ENCODE measurements at places on chromosomes 3 and 15.

- DNase-seq: no peak
Observed at GRCh38 chr15:85910834-85911233, 116.1 kb upstream of the KLHL25 start.

DNA sequence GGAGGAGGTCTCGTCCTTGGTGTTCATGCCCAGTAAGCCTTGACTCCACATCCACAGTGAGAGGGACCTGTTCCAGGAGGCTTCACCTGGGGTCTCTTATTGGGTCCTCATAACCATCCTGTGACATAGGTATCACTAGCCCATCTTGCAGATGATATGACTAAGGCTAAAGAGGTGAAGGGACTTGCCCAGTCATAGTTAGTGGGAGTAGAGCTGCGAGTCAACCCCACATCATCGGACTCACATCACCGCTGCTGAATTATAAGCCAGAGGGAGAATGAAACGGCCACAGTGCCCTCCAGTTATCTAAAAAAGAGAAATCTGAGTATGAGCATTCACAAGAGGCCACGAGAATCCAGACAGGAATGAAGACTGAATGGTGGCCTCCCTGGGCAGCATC lies 66.0 kb downstream of the MESD start:
- DNase-seq: no peak

DNA sequence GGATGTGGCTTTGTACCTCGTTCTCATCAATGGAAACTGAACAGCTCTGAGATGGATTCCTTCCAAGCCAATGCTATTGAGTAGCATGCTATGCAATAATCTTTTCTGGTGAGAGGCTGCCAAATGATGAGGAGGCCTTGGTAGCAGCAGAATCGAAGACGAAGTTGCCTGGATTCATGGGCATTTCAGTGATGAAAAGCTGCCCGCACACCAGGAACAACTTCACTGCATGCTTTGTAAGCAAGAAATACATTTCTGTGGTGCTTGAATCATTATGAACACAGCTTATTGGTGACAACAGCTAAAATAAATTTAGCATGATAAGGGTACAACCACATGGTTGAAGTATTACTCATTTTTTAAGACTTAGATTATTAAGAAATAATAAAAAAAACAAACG lies 246.8 kb upstream of the ROBO1 start:
- no peak for DNase-seq

DNA sequence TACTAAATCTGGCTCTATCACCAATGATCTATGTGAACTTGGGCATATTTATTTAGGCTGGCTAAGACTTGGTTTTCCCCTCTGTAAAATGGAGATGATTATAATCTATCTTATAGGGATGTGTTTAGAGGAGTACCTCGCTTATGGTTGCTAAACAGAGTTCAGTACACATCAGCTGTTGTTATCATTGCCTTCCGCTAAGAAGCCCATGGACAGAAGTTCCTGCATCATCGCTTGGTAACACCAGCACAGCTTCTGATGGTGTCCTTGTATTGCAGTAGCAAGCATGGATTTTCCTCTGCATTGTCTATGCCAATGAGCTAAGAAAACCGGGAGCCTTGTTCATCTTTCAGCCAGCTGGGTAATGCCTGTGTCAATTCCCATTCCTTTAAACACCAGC lies 73.1 kb upstream of the LRTM1 start:
- no peak for DNase-seq

DNA sequence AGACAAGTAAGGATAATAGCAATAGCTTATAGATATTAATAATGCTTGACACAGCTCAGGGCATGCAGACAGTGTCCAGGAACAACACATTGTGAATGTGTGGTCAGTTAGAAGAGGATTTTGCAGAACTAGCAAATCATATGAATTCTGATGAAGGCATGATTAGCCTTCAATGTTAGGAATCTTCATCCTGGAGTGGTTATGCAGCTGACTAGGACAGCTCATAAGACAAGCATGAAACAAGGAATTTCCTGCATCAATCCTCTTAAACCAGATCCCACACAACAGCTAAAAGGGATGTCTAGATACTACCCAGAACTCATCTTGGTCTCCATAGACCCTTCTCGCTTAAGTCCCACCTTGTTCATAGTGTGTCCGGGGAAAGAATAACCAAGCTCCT lies 499.0 kb upstream of the ATP11B start:
- no peak for DNase-seq

GRCh38 chr3:41933154-41933676 lies 28.7 kb downstream of the ULK4 start:
- no peak for DNase-seq

DNA sequence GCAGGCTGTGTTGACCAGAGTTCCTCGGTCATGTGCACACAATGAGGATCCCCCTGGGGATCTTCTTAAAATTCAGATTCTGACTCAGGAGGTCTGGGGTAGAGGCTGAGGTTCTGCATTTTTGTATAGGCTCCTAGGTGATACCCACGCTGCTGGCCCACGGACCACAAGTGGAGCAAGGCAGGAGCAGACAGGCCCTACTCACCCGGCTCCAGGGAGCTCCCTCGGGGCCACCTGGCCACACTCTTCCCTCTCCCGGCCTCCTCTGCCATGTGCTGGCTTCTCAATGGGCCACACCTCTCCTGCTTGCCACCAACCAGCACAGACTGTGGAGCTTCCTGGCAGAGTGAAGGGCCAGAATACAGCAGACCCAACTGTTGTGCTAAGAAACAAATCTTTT lies 23.9 kb downstream of the GP9 start:
- no peak for DNase-seq

- DNase-seq: no peak
Observed at GRCh38 chr15:67826717-67827561, 1.6 kb downstream of the SKOR1 start.

GRCh38 chr15:63945007-63945788 lies 101.1 kb downstream of the DAPK2 start:
- no peak for DNase-seq

GRCh38 chr3:52845157-52845556 lies 10.3 kb upstream of the MUSTN1 start:
- DNase-seq: no peak

GRCh38 chr3:148757238-148758215 lies 59.8 kb downstream of the AGTR1 start:
- no peak for DNase-seq

- no peak for DNase-seq
Observed at GRCh38 chr3:157231071-157231470, 71.1 kb upstream of the CCNL1 start.

DNA sequence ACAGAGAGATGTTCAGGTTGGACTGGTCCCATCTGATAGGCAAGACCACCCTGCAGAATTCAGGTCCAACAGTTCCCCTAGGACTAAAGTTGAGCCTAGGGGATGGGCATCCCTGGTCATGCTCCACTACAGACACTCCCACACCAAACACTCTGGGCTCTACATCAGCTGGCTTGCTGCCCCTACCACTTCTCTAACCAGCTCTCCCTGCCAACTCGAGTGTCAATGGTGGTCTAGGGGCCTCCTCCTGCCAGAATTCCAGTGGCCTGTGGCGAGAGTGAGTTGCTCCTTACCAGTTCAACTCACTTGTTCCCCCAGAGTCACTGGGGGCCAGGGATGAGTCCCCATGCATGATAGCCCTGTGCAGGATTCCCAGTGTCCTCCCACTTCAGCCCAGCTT lies 316.2 kb upstream of the PPP2R3A start:
- DNase-seq: no peak

DNA sequence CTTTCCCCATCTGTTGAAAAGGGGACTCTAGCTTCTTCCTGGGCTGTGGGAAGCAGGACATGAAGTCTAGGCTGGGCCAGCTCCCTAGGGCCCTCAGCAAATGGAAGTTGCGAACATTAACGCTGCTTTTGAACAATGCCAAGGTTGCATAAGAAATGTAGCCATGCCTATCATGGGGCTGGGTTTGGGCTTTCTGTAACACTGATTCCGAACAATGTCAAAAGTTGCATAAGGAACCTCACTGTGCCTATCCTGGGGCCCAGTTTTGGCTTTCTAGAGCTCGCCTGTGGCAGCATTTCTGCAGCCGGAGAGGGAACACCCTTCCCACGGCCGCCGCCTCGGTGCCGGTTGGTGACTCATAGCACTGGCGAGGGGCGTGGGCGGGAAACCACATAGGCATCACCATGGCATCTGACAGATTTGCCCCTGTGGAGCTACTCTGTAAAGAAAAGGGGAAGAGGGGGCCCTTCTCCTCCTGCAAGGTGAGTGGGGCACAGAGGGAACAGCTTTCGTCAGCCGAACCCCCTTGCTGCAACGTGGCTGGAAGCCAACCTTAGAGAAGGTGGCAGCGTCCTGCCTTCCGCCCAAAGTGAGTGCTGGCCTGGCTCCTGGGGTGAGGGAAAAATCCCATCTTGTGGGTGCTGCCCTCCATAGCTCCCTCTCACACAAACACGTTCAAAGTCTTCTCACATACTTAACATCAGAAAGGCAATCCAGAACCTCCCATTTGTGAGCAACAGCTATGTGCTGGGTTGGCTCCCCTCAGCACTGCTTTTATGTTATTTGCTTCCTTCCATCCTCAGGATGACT lies 46.6 kb upstream of the ATP2B2 start:
- DNase-seq: no peak

- DNase-seq: no peak
Observed at GRCh38 chr3:49005998-49006397, 1.2 kb upstream of the WDR6 start.

GRCh38 chr3:8509961-8510360 lies 8.3 kb downstream of the LMCD1 start:
- DNase-seq: no peak

DNA sequence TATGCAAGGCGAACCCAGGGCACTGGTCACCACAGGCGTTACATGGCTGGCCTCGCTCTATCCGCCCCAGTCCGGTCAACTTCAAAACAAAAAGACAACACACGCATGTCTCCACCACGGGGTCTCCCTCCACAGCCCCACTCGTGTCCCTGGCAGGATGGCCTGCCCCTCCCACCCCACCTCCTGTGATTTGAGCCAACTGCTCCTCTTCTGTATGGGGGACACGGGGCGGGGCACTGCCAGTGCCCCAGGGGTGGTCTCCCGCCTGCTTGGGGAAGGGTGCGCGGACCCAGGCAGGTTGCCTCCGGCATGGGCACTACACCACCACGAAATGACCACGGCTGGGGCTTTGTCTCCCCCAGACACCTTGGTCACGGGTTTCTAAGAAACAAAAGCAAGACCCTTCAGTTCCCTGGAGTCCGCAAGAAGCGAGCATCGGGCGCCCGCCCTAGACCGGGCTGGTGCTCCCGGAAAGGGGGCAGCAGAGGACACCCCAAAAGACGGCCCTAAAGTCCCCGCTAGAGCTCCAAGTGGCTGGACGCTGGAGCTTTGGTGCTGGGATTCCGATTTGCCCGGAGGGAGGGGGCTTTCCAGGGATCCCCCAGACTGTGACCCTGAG lies 219.3 kb upstream of the PRICKLE2 start:
- no peak for DNase-seq

- no peak for DNase-seq
Observed at GRCh38 chr3:173933113-173933512, 535.6 kb downstream of the NLGN1 start.

DNA sequence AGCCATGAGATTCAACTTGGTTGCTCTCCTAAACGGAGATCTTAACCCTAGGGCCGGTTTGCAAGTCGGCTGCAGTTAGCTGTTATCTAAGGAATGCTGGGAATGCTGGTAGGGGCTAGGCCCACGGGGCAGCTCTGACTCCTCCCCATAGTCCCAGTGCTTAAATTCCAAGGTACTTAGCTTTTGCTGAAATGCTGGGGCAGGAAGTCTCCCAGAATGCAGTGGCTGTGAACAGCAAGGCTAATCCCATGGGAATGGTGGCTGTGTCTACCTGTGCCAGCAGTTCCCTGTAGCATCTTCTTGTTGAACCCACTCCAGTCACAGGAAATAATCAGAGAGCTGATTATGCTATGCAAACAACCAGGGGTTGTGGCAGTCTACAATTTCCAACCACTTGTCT lies 102.5 kb upstream of the TJP1 start:
- DNase-seq: no peak

DNA sequence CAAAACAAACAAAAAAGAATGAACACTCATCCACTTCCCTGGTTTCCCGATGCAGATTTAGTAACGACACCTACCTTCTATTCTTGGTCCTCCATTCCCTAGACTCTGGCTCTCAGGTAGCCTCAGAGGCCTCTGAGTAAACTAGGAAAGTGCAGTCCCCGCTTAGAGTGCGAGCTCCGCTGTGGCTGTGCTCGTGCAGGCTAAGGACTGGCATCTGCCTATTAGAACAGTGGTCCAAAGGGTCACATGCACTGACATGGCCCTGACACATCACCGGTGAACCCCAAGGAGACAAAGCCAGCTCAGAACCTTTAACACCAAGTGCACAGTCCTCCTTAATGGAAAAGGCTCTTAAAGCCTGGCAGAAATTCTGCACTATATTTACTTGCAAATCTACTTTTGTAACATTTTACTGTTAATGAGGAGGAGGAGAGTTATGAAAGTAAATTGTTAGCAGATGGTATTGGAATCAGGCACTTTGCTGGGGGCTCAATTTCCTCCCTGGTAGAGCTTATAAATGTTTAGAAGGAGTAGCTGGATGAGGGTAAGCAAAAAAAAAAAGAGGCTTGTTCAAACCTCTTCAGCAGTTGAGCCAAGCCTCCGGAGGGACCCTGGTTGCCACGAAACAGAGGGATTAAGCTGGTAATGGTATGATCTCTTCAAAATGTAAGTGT lies 31.1 kb downstream of the VGLL4 start:
- no peak for DNase-seq

DNA sequence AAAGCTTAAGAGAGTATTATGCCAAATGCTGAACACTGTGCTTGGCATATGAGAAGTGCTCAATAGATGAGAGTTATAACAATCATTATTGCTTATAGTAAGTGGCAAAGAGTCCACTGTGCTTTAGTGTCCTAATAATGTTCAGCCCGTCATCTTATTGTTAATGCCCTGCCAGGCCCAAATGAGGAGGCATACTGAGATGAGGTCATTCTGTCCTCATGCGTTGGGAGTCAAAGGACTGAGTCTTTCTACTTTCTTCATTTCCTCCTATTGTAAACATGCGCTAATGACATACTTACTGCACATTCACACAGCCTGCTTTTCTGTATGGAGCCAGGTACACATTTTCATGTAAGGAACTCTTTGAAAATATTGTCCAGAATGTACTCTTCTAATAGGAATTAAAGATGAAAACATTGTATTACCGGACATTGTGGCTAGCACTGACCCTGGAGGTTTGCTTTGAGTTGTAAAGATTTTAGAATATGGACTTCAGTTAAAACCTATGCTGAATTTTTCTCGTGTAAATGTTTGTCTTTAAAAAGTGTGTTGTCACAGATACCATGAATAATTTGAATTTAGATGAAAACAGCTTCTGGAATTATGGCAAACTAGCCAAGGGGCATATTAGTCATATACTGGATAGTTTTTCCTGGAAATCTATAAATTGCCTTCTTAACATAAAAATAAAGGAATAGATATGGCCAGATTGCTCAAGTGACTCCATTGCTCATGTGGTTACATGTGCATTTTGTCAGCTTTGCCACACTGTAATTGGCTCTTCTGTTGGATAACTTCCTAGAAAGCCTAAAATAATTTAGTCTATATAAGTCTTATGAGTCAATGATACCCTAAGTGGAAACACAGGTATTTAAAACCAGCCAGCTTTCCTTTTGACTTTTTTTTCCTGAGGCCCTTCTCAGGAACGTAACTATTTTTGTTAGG lies 38.3 kb downstream of the KBTBD12 start:
- no peak for DNase-seq

- DNase-seq: no peak
Observed at GRCh38 chr3:113136071-113136470, 75.3 kb upstream of the BOC start.

All from KG1 (cell line).